RKO (cell line): ENCODE measurements at places on chromosomes 12 and 14.
A peak's percentile ranks its signal among the peaks of the same experiment; 100 is the strongest.

DNA sequence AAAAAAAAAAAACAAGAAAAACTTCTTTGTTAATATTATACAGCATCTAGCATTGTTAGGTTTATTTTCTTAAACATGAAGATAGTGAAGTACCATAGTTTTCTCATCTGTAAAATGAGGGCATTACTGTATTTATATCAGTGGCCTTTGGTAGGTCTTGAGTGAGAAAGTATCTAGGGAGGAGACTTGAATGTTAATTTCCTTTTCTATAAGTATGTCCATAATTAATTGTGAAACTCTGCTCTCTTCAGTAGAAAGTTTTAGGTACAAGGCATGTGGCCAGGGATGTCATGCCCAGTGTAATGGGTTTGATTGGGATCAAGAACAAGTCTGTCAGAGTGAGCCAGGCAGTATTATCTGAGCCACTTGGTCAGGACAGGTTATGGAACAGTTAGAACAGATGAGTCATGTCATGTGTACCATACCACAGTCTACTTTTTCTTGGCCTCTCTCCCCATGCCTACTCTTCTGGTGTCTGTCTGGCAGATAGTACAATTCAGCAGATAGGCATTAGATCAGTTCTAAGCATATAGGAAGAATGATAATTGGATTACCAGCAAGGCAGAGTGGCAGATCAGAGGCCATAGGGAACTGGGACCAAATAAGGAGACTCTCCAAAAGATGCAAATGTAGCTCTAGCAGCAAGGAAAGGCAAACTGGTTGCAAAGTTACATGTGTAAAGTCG lies 30.4 kb downstream of the FBXO34 start:
- peak; percentile 45 for DNase-seq

DNA sequence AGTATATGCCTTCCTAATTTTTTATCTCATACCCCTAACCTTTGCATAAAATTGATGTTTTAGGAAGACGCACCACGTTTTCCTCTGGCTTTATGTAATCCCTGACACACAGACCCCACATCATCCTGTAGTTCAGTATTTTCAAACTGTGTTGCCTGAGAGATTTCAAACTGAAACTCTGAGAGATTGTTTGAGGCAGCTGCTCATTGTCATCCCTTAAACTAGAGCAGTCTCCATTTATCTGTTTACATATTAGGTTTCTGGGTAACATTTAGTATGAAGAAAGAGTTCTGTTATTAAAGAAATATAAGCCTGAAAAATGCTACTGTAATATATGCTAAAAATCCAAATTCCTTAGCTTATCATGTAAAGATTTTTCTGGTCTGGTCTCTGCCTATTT lies 24.3 kb downstream of the MNAT1 start:
- no peak for DNase-seq

DNA sequence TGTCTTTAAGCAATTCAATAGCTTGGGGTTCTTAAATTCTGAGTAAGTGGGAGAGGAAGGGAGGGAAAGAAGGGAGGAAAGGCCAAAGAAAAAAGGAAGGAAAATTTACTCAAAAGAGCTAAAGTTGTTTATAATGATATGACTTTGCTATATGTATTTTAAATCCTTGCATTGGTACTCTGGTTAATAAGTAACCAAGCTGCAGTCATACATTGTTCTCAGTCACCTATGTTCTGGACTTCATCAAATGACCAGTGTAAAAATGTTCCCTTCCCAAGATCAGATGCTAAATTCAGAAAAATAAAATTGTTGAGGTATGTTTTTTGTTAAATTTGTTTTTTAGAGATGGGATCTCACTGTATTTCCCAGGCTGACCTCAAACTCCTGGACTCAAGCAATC lies 259.9 kb upstream of the CPNE8 start:
- DNase-seq: no peak

DNA sequence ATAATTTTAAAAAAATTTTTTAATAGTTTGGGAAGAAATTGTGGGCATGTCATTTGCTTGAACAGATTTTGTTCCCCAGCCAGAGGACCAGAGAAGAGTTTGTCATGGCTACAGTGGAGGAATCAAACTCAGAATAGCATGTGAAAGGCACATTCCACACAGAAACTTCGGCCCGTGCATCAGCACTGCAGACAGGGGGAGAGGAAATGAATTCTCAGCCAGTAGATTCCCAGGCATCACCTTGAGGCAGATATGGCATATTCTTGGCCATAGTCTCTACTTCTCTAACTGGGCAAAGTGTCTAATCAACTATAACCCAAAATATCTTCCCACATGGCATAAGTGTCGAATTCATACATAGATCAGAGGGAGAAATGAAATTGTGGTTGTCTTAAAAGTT lies 153.3 kb downstream of the PRKCH start:
- no peak for DNase-seq

- no peak for DNase-seq
These were observed 62.7 kb downstream of the ACTN1 start for GRCh38 chr14:68916358-68916941.

- no peak for DNase-seq
These were observed 48.8 kb downstream of the LTBP2 start for GRCh38 chr14:74563233-74563585.
